ENCODE measurements at places on chromosomes 6 and 20.

DNA sequence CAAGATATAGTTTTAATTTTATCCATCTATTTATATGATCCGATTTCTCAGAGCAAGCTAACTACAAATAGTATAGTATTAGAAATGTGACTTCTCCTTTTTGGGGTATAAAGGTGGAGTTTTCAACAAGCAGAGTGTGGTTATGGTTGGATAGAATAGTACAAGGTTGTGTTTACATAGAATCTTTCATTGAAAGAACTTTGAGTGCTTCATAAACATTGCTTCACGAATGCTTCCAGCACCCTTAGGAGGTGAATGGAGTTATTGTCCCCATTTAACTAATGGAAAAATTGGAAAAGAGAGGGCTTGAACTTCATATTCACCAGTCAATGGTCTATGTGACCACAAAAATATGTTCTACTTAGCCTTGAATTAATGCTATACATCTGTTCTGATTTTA is 134.1 kb upstream of the CITED2 start:
- no peak for DNase-seq

DNA sequence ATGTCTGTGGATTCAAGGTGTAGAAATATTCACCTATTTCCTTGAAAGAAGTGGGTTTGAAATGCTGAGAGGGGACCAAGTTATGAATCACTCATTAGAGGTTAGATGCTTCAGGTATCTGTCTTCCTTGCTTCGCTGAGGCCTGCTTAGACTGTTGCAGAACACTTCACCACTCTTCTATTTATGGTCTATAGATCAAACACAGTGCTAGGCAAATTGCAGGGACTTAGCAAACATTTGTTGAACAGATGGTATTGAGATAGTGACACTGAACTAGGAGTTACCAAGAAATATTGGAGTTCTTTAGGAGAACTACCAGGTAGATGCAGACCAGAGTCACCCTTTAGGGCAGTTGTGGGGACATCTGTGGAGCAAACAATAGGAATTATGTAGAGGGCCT is 123.8 kb downstream of the RFPL4B start:
- DNase-seq, result no peak

GRCh38 chr20:48816282-48817205 is 11.3 kb downstream of the PREX1 start:
- DNase-seq, result no peak

- DNase-seq, result peak; percentile 69
These were observed 207.9 kb downstream of the ERMARD start for GRCh38 chr6:169959136-169960002.

DNA sequence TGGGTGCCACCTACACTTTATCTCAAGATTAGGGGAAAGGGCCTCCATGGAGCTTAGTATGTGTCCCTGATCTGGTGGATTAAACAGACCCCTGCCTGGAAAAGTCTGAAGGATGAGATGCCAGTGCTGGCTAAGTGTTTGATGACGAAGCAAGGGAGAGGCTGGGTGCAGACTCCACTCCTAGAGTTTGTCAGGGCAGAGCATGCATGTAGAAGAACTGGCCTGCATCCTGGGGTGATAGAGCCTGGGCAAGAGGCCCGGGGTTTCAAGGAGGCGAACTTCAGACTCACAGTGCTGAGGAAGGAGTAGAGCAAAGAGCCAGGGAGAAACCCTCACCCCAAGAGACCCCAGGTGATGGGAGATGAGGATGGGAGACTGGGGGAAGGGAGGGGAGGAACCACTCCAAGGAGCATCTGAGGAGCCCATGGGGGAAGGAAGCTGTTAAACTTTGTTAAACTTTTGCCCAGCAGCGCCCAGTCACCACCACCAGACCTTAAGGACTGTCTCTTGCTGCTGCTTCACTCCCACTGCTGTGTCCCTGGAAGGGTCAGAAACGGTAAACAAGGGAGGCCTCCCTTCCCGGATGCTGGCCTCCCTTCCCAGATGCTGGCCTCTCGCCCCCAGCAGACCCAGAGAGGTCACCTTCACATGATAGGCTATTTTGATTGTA is 61.6 kb downstream of the RPRD1B start:
- DNase-seq, result no peak

DNA sequence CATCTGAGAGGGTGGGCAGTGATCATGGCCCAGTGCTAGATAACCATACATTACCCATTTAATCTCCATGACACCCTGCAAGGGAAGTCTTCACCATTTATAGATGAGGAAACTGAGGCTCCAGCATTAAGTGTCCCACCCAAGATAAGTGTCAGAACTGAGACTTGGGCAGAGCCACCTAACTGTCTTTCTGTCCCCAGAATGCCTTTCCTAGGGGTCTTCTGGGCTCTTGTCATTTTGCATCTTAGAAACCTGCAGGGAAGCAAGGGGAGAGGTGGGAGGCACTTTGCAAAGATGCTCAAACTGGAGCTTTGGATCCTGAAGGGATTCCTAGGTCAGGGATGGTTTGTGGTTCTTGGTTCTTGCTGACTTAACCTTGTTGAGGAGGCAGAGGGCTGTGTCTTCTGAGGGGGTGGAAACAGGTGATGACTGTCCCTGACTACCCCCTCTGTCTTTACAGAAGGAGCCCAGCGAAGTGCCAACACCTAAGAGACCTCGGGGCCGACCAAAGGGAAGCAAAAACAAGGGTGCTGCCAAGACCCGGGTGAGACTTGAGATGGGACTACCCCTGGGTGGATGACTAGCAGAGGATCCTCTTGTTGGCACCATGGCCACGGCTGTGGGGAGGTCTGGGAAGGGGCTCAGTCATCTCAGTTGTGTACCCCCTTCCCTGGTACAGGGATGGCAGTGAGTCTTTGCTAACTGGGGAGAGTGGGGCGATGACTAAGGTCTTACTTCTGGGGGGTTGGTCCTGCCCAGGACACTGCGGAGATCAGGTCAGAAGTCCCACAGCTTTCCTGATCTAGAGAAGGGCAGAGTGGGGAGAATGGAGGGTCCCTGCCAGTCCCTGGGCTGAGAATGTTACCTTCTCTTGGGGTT is 5.8 kb downstream of the HMGA1 start:
- no peak for DNase-seq

DNA sequence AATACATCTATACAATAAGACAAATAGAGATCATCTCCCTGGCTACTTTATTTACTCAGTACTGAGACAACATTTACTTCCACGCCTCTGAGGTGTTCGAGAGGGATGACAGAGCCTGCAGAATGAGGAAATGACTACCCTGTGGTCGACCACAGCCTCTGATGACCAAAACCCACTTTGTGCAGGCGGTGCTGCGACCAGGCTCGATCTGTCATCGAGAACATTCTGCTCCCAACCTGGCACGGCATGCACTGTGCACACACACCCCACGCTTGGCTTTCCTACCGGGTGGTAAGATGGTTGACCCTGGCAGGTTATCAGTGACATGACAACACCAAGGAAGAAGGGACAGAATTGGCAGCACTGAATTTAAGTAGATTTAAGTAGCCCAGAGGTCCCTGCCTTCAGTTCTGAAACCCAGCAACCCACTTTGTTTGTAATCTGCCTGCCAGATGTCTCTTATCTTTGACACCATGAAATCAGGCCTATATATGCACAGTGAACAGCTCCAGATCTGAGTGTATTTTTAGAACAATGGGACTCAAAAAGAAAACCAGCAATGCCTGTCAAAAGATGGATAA is 42.6 kb downstream of the TTI1 start:
- peak; percentile 54 for DNase-seq

- DNase-seq, result no peak
These were observed 335.4 kb upstream of the ID4 start for GRCh38 chr6:19501737-19502245.
